ENCODE measurements at places on chromosomes 11 and 22.

DNA sequence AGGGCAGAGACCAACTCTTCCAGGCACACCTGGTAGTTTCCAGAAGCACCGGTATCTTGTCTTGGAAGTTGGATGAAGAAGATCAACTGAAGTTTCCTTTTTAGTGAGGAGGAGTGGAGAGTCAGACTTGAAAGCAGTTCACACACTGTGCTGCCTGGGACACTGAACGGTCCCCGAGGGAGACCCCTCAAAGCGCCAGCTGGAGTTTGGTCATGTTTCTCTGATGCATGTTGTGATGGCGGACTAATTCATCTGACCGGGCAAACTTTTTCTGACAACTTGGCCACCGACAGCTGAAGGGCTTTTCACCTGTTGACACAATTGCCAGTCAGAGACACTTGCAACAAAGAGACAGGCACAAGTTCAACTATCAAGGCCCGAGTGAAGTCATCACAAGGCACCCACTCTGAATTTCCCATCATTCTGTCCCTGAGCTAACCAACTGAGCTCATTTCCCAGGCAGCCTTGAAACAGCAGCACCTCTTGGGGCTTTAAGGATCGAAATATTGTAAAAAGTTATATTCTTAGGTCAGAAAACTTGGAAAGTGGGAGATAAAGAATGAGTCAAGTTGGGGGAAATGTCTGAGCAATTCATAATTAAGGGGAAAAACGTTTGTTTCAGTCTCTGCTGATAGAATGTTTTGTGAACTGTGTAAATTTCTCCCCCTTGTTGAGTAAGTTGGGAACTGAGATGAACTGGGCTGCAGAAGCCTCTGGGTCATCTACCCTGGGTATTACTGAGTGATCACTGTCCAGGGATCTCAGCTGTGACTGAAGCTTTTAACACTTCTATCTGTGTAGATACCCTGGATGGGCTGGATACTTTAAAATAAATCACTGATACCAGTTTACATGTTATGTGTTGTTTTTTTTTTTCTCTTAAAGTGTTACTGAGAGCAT, 46.2 kb downstream of the WT1 start:
- no peaks in the 10 kb centered on the region for H3K4me1 ChIP-seq
- no peaks in the 10 kb centered on the region for H3K36me3 ChIP-seq
- H3K4me3 ChIP-seq, result no peak overlapping the region
- DNase-seq, result no peak
- H3K27me3 ChIP-seq, result no peaks in the 10 kb centered on the region

DNA sequence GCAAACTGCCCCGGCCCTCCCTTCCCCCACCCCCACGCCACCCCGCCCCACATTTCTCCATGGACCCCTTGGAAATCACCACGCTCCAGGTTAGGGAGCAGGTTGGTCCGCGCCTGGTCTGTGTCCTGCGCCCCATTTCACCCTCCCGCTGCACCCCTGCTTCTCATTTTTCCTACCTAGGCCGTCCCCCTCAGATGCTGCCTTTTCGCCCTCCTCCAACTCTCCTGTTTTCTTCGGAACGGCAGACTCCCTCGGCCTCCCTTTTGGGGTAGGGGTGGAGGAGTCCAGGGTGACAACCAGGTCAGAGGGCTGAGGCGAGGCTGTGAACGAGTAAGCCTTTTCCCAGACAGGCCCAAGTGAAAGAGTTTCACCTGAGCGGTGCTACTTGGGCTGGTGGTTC, 893 bp upstream of the SCN4B start:
- H3K4me1 ChIP-seq, result peaks cover 12% of the 10 kb centered on the region
- no peak for DNase-seq
- H3K27ac ChIP-seq, result no peak overlapping the region
- H3K36me3 ChIP-seq, result no peaks in the 10 kb centered on the region

- no peaks in the 10 kb centered on the region for H3K4me1 ChIP-seq
- H3K27ac ChIP-seq, result no peak overlapping the region
- DNase-seq, result no peak
- no peak overlapping the region for H3K4me3 ChIP-seq
- H3K36me3 ChIP-seq, result peaks cover 2% of the 10 kb centered on the region
Observed at GRCh38 chr22:19504900-19505734, 19.1 kb downstream of the CLDN5 start.

- H3K27ac ChIP-seq, result no peak overlapping the region
- H3K36me3 ChIP-seq, result no peaks in the 10 kb centered on the region
- DNase-seq, result peak; percentile 42
- H3K4me1 ChIP-seq, result no peaks in the 10 kb centered on the region
- no peak overlapping the region for H3K4me3 ChIP-seq
- no peaks in the 10 kb centered on the region for H3K27me3 ChIP-seq
Observed at GRCh38 chr11:38718049-38718448, 2120.0 kb upstream of the RAG2 start.

DNA sequence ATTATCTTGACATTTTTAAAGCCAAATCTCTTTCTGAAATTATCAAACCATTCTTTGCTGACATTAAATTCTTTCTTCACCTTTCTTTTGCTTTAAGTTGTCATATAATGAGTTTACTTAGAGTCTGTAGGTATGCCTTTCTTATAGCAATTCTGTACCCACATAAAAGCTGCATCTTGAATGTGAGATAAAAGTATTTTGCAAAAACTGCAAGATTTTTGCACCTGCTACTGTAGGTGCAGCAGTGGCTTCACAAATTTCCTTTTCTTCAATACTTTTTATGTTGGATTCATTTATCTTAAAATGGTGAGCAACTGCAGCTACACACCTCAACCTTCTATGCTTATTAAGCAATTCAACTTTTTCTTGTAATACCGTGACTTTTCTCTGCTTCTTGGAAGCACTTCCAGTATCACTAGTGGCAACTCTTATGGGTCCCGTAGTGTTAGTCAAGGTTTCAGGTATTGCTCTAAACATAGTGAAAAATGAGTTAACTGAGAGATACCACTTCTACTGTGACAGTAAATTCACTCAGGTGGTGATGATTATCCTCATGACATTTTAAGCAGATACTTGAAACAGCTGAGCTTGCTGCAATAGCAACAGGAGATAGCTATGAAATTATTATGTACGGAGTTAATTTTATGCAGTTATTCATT, 18.8 kb downstream of the ZFP91 start:
- no peak overlapping the region for H3K4me3 ChIP-seq
- no peak overlapping the region for H3K27ac ChIP-seq
- H3K4me1 ChIP-seq, result no peaks in the 10 kb centered on the region

GRCh38 chr11:20601221-20601914, 2.0 kb downstream of the SLC6A5 start:
- no peaks in the 10 kb centered on the region for H3K4me1 ChIP-seq
- H3K4me3 ChIP-seq, result no peak overlapping the region
- H3K27me3 ChIP-seq, result peaks cover 55% of the 10 kb centered on the region
- no peaks in the 10 kb centered on the region for H3K36me3 ChIP-seq

- H3K27me3 ChIP-seq, result no peaks in the 10 kb centered on the region
- DNase-seq, result no peak
- no peaks in the 10 kb centered on the region for H3K36me3 ChIP-seq
- H3K4me1 ChIP-seq, result no peaks in the 10 kb centered on the region
- H3K4me3 ChIP-seq, result no peak overlapping the region
Observed at GRCh38 chr11:24896118-24896835, 399.4 kb downstream of the LUZP2 start.

DNA sequence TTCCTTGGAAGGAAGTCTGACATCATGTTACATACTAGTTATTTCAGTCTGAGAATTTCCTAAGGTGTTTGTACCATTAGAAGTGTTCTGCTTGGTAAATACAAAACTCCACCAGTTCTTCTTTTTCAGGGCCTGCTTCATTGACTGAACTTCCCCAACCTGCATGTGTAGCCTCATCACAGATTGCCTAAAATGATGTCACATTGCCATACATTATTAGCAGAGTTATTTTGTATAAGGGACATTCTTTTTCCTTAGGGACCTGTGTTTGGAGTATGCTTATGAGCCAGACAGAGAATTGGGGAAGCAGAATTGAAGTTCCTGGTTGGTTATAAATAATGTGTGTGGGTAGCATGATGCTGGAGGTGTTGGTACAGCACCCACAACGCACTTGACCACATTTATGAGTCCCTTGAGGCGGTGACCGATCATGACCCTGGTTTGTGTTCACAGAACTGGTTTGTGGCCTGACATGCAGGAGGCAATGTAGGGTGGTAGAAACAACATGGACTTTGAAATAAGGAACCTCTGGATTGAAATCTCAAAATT, 16.4 kb upstream of the MMP7 start:
- H3K4me1 ChIP-seq, result peaks cover 1% of the 10 kb centered on the region
- no peak overlapping the region for H3K4me3 ChIP-seq
- no peaks in the 10 kb centered on the region for H3K27me3 ChIP-seq

DNA sequence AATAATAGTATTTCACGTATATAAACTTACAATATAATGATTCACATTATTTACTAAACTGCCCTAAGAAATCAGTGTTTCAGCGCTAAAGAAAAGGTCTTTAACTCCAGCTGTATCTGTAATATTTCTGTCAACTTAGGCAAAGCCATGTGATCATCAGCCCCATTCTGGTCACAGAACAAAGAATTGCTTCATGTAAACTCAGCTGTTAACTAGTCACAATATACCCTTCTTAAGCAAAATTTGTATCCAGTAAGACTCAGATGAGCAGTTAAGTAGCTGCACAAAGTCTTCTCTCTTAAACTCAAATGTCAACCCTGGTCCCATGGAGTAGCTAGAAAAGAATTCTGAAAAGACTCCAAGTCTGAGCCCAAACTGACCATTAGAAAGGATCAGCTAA, 26.6 kb downstream of the HPS5 start:
- H3K36me3 ChIP-seq, result peaks cover 4% of the 10 kb centered on the region
- H3K4me3 ChIP-seq, result no peak overlapping the region
- DNase-seq, result no peak
- H3K4me1 ChIP-seq, result no peaks in the 10 kb centered on the region

DNA sequence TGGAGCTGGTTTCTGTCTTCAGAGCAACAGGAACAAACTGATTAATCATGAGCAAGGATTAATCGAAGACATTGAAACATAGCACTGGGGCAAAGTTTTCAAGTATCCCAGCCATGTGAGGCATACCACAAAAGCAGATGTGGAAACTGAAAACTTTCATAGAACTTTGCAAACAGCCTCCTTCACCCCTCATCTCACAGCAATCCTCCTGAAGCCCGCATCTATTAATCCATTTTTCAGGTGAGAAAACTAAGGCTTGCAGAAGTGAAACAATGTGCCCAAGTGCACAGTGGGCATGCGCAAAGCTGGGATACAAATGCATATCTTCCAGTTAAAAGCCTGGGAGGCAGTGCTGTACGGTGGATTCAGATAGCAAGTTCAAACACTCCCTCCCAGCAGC, 58.6 kb upstream of the HMGXB4 start:
- H3K4me1 ChIP-seq, result no peaks in the 10 kb centered on the region
- no peaks in the 10 kb centered on the region for H3K36me3 ChIP-seq
- no peak for DNase-seq
- H3K27me3 ChIP-seq, result no peaks in the 10 kb centered on the region
- no peak overlapping the region for H3K27ac ChIP-seq

DNA sequence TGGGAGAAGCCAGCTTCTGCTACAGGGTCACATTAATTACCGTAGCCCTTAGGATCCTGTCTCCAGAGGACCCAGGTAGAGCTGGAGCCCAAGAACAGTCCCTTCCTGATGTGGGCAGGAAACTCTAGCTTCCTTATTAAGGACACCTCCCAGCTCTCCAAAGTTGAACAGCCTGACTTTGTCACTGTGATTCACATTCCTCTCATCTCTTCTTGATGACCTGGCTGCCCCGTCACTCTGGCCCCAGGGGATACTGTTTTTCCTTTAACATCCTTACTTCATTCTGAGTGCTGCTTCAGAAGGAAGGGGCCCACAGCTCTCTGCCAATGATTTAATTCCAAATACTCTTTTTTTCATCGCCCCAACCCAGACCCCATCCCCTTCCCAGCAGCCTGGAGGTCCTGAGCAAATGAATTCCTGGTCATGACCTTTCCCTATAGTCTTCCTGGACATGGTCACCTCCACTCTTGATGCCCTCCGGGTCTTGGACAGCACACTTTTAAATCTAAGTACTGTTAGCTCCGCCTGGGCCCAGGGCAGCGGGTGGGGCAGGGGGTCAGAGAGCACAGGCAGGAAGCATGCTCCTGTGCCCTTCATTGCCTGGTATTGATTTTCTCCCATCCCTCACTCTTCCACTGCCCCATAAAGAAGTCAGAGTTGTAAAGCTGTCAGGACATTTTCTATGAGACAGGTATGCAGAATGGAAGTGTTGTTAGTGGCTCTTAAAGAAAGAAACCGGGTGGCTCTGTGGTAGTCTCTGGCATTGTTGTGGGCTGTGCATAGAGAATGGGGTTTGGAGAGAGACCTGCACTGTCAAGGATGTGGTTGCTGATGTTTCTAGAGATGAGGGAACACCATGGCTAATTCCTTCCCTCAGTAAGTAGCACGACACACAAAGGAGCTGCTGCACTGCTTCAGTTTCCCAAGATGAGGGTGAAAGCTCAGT, 22.3 kb upstream of the SPON1 start:
- no peak overlapping the region for H3K4me3 ChIP-seq
- no peaks in the 10 kb centered on the region for H3K36me3 ChIP-seq
- no peak overlapping the region for H3K27ac ChIP-seq
- H3K4me1 ChIP-seq, result no peaks in the 10 kb centered on the region
- H3K27me3 ChIP-seq, result no peaks in the 10 kb centered on the region

DNA sequence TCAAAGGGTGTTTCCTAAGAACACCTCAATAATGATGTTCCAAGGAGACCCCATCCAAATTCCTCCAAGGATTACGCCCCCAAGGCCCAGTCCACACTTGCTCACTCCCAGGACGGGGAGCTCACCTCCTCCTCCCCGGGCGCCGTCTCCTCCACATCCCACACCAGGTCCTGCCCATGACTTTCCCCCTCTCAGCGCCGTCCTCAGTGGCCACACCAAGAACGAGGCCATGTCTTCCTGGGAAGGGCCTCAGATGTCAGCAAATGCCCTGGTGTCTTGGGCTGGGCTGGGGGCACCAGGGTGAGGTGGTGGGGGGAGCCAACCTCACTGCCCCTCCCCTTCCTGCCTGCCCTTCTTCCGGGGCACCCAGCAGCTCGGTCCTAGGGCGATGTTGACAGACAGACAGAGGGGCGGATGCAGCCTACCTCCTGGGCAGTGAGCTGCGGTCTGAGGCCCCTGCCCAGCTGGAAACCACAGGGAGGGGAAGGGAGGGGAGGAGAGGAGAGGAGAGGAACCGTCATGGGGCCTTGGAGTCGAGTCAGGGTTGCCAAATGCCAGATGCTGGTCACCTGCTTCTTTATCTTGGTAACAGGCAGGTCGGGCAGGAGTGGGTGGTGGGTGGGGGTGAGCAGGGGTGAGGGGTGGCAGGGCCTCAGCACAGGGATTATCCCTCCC, at the start of the genes C11orf21 and TSPAN32:
TSS of gene C11orf21 (minus strand) at position 288 of the 675 bp plus-strand sequence. CDS start at position 178, 110 bp downstream.
TSS of gene TSPAN32 (plus strand) at position 383 of the 675 bp plus-strand sequence. CDS start at position 520, 137 bp downstream.
- DNase-seq, result no peak
- no peak within 1 kb of the TSS for H3K4me3 ChIP-seq
- no peaks in the 10 kb centered on the region for H3K4me1 ChIP-seq
- no peaks in the 10 kb centered on the region for H3K27me3 ChIP-seq

GRCh38 chr11:60870276-60870675, 2.9 kb downstream of the ZP1 start:
- H3K4me3 ChIP-seq, result no peak overlapping the region
- no peaks in the 10 kb centered on the region for H3K36me3 ChIP-seq
- H3K4me1 ChIP-seq, result no peaks in the 10 kb centered on the region
- DNase-seq, result peak; percentile 74
